ENCODE measurements at places on chromosomes 4 and X. TPM values are rescaled to one million over a fixed set of nuclear protein-coding genes. Genes with fewer than 3 reads are reported as not detected.

PNMA5 gene
- polyA plus RNA-seq: 1.1 TPM

FHIP1A gene
- not detected for polyA plus RNA-seq

CENPVL1 gene
- polyA plus RNA-seq: not detected

AFM gene
- polyA plus RNA-seq: not detected

NPY1R gene
- polyA plus RNA-seq: not detected

TMPRSS11A gene
- not detected for polyA plus RNA-seq

ATP1B4 gene
- not detected for polyA plus RNA-seq

EPGN gene
- polyA plus RNA-seq: not detected

GRIA2 gene
- polyA plus RNA-seq: not detected

GSX2 gene
- not detected for polyA plus RNA-seq

PCDH10 gene
- not detected for polyA plus RNA-seq

ASB12 gene
- polyA plus RNA-seq: not detected

VCX3B gene
- polyA plus RNA-seq: not detected

FSTL5 gene
- not detected for polyA plus RNA-seq

CSN1S1 gene
- not detected for polyA plus RNA-seq

RNF128 gene
- not detected for polyA plus RNA-seq

FRMD7 gene
- not detected for polyA plus RNA-seq

TLR6 gene
- polyA plus RNA-seq: 7.7 TPM

DNA sequence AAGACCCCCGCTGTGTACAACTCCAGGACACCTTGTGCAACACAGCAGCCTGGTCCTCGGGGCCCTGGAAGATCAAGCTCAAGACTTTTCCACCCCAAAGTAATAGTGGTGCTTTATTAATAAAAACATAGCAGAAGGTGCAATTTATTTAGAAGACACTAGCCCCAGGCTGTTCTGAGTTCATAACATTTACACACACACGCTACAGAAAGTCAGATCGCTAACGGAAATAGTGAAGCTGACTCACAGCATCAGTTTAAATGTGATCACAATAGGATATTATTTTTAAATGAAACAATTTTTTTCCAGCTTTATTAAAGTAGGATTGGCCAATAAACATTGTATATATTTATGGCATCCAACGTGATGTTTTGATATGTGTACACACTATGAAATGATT lies 141.0 kb downstream of the STK32B start:
- no peak for DNase-seq

- no peak for DNase-seq
Measured at GRCh38 chr4:8219236-8219635, 20.1 kb downstream of the SH3TC1 start.

GRCh38 chr4:56048702-56049431 lies 100.1 kb downstream of the CEP135 start:
- DNase-seq: peak; percentile 12

DNA sequence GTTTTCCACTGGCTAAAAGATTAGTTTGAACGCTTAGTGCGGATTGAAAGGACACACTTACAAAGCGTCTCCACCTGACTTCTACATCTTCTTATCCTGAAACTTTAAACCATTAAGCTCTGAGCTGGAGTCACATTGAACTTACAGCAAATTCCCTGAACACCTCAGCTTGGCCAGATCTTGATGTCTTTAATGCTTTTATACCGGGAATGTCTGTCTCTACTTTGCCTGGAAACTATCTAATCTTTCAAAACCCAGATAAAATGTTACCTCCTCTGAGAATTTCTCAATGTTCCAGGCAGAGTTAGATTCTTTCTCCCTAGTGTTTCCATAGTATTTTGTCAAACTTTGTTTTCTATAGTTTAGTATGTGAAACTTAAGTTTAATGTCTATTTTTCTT lies 179.9 kb downstream of the DTHD1 start:
- no peak for DNase-seq

DNA sequence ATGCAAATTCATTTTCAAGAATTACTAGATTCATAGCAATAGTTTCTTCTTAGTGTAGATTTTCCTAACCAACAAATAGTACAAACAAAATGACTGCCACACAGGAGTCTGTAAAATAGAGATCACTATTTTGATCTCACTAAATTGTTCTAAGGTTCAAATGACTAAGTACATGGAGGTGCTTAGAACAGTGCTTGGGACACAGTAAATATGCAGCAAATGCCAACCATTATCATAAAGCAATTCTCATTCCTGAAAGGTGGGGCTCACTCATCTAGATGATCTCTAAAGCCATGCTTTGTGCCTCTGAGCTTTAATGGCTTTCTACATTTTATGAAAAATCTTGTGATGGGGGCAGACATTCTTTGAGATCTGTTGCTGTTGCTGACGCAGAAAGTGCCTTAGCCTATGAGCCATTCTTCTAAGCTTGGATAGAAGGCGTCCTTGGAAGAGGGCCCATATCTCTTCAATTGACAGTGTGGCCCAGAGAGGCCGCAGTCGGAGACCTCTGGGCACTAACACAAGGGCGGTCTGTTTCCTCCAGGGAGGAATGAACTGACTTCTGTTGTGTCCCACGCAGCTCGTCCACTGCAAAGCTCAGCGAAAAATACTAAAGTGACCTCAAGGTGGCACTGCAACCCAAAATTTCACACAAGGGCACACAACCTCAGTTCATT lies 23.5 kb downstream of the TLR10 start:
- peak; percentile 47 for DNase-seq

DNA sequence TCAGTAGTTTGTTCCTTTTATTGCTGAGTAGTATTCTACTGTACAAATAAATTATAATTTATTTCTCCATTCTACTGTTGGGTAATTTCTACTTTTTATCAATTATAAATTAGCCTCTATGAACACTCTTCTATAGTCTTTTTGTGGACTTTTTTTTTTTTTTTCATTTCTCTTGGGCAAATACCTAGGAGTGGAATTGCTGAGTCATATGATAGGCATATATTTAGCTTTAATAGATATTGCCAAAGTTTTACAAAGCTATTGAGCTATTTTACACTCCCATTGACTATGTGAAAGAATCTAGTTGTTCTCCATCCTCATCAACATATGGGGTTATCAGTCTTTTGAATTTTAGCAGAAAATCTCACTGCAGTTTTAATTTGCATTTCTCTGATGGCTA lies 12.6 kb downstream of the NYX start:
- no peak for DNase-seq

DNA sequence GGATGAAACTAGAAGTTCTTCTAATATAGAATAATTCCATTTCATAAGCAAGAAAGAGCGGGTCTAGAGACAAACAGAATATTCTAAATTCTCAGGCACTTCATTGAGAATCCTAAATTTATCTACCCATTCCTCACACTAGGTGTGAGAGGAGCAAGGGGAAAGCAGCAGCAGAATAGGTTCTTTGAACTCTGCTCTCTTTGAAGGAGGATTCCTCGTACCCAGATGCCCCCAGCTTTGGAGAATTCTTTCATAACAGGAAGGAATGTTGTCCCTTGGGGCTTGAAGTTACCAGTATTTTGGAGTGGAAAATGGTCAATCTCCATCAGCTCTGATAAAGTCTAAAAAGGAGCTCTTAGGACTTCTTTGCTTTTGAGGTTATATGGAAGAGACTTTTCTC lies 59.7 kb upstream of the RASGEF1B start:
- DNase-seq: no peak

- DNase-seq: peak; percentile 1
Measured at GRCh38 chr4:155759372-155760252, 791 bp downstream of the GUCY1B1 start.

DNA sequence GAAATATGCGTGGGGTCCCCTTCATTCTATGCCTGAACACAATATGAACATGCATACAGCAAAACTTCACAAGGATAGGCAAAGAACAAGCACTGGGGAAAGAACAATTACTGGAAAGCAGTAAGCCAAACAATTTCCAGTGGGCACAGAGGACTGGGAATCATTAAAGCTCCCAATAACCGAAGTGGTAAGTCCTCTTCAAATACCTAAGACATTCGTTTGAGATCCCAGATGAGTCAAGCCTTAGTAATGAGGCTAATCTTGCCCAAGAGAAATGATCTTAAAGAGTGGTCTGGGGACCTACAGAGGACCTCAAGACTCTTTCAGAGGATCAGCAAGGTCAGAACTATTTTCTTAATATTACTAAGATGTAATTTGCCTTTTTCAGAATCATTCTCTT lies 28.6 kb downstream of the ANAPC10 start:
- DNase-seq: no peak

GRCh38 chr4:113979148-113979904 lies at the start of gene ARSJ:
Gene ARSJ (minus strand): TSS chr4:113979647. CDS start chr4:113978834, 813 bp downstream.
- no peak for DNase-seq

GRCh38 chr4:169107528-169107927 lies 97.5 kb upstream of the CBR4 start:
- DNase-seq: no peak

DNA sequence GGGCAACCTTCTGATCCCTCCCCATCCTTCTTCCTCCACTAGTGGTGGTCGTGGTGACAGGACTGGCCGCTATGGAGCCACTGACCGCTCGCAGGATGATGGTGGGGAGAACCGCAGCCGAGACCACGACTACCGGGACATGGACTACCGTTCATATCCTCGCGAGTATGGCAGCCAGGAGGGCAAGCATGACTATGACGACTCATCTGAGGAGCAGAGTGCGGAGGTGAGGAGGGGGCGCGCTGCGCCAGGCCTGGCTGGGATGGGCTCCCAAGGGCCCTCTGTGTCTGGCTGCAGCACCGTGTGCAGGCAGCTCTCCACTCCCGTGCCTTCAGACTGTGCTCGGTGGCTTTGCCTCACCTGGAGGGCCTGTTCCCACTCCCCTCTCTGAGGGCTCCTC lies 24.3 kb downstream of the RBM10 start:
- no peak for DNase-seq

GRCh38 chr4:155544547-155544946 lies 122.1 kb upstream of the GUCY1A1 start:
- no peak for DNase-seq

DNA sequence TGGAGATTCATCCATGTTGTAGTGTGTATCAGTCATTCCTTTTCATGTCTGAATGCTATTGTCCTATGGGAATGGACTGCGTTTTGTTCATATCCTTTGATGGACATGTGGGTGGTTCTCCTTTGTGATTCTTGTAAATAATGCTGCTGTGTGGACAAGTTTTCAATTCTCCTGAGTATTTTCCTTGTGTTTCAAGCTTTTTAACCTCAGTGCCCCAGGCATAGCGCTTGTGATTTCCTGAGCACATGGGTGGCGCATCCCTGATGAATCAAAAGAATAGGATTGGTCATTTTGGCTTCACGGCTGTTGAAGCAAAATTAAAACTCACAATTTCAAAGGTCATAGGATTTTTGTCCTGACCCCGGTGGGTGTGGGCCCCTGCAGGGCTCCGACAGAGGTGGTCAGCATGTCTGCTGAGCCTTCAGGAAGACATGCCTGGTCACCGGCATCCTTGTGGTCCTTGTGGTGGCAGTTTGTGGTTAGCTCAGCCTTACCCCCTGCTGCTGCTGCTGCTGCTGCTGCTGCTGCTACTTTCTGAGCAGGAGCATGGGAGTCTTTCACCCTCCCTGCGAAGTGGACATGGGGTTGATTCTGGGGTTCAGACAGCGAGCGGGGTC lies 30.0 kb downstream of the SHROOM2 start:
- DNase-seq: no peak

DNA sequence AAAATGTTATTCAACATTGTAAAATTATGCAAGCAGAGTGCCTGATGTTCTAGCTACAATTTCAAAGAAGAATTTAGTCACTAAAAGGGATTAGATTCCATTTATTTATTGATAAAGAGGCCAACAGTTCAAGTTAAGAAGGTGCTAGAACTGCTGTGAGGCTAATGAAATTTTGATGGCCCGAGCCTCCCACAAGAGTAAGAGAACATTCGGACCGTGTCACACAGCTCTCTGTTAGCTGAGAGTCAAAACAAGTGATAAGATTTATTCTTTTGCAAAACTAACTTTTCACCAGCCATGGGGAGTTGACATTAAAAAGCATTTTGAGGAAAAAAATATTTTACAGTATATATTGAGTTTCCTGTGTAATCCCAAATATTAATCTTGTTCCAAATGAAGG lies 106.8 kb downstream of the TENM3 start:
- DNase-seq: no peak

DNA sequence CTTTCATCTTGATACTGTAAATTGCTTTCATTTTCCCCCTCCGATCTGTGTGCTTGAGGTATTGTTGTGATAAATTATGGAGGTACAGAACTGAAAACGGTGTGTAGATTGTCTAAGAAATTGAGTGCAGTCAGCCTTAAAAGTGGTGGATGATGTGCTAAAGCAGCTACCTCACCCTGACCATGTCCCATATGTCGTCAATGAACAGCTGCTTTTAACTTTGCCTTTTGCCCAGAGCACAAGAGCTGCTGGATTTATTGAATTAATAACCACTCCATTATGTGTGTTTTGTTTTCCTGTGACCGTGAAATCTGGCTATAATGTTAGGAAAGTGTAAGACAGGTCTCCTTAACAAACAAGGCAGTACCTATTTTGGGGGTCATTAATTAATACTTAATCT lies 581.9 kb upstream of the PITX2 start:
- no peak for DNase-seq

- no peak for DNase-seq
Measured at GRCh38 chr4:1419708-1420107, 13.5 kb upstream of the NKX1-1 start.

DNA sequence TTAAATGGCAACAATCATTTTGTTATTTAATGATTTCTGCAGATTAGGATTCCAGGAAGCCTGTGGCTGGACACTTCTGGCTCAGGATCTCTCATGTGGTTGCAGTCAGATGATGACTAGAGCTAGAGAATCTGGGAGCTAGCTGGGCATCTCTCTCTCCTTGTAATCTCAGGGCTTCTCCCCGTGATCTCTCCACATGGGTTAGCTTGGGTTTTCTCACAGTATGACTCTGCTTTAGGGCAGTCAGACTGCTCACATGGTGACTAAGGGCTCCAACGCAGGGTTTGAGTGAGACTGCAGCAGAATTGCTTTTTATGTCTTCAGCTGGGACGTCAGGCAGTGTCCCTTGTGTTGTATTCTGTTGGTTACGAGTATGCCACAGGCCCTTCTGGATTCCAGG lies 361.4 kb downstream of the CBLL2 start:
- no peak for DNase-seq

- DNase-seq: no peak
Measured at GRCh38 chrX:138763761-138764160, 52.2 kb upstream of the FGF13 start.

Measured in CD14-positive monocyte (primary cell).